Ovary (tissue), 10 donors: ENCODE measurements at places on chromosomes 12 and 14. TPM values are rescaled to one million over a fixed set of nuclear protein-coding genes. Genes with fewer than 3 reads are reported as not detected.

DNA sequence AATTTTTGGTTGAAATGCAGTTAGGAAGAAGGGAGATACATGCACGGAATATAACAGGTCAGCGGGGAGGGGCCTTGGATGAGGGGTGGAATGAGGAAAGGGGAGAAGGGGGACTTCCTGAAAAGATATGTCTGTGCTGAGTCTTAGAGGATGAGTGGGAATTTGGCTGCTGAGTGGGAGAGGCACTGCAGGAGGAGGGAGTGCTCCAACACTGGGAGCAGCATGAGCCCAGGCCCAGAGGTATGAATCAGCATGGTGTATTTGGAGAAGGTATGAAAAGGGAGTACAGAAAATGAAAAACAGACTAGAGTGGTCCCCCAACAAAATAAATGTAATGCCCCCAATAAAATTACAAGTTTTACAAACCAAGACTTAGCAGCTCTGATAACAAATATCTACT is 394.4 kb downstream of the IPO8 start:
- H3K27me3 ChIP-seq: no peaks in the 10 kb centered on the region
- no peaks in the 10 kb centered on the region for H3K4me1 ChIP-seq
- DNase-seq: no peak

DNA sequence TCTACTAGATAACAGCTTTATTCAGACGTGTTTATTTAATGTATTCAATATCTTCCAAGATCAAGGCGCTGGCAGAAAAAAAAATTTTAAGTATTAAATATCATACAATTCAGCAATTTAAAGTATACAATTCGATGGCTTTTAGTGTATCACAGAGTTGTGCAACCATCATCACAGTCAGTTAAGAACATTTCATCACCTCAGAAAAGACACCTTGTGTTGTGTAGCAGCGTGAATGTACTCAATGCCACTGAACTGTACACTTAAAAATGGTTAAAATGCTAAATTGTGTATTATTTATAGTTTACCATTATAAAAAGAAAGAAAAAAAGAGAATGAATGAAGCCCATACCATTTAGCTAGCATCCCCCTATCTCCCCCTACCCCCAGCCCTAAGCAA is 96.4 kb downstream of the RIN3 start:
- H3K4me3 ChIP-seq: no peak overlapping the region
- H3K4me1 ChIP-seq: no peaks in the 10 kb centered on the region
- no peaks in the 10 kb centered on the region for H3K27me3 ChIP-seq
- no peaks in the 10 kb centered on the region for H3K36me3 ChIP-seq
- DNase-seq: no peak

GRCh38 chr14:72741826-72742117 is 152.1 kb downstream of the DPF3 start:
- no peak overlapping the region for H3K4me3 ChIP-seq
- no peak for DNase-seq
- H3K36me3 ChIP-seq: no peaks in the 10 kb centered on the region
- H3K4me1 ChIP-seq: peaks cover 22% of the 10 kb centered on the region
- no peaks in the 10 kb centered on the region for H3K27me3 ChIP-seq

DENND5B gene
- 35.0 TPM for total RNA-seq

DDX11 gene
- total RNA-seq: 7.1 TPM

CHGA gene
- total RNA-seq: 0.48 TPM

ABHD12B gene
- 0.84 TPM for total RNA-seq
